RWPE2 (cell line): ENCODE measurements at places on chromosomes 16 and 17.

DNA sequence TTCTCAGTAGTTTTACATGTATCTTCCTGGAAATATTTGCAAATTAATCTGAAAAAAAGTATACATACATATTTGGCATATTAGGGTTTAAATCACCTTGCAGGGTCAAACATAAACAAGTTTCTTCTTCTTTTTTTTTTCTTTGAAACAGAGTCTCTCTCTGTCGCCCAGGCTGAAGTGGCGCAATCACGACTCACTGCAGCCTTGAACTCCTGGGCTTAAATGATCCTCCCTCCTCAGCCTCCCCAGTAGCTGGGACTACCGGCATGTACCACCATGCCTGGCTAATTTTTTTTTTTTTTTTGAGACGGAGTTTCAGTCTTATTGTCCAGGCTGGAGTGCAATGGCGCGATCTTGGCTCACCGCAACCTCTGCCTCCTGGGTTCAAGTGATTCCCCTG, 12.6 kb upstream of the FUS start:
- no peak for DNase-seq

DNA sequence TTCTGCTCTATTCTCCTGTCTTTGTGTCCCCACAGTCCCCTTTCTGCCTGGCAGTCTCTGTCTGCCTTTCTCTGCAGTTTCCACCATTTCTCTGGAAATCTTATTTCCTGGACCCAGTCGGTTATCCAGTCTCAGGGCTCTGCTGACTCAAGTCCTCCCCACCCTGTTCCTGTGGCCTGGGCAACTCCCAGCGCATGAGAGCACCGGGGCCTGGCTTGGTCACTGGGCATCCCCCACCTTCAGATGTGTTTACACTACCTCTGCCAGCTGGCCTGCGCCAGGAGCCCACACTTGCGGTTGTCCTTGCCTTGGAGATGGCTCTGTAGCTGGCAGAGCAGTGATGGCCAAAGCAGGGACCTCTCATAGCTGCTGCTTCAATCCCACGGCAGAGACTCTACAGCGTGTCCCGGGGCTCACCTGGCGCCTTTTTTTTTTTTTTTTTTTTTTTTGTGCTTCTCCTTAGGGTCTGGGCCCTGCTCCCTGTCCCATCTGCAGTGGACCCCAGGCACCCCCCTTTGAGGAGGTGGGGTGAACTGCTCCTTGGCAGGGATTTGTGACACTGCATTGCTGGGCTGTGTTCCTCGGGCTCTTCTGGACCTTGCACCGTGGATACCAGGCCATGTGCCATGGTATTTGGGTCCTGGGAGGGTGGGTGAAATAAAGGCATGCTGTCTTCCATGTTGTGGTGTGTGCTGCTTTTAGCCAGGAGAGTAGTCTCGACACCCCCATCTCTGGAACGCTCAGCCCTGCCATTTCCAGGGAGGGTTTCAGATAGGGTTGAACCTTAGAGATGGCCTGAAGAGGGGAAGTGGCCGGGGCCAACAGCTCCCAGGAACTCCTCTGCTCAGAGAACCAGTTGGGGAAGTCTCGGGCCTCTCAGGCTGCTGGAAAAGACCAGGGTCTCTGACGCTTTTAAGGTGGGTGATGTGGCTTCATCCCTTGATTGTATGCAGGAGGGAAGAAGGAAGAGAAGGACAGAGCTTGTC, 17.5 kb downstream of the GUCY2D start:
- DNase-seq = no peak

GRCh38 chr16:57637965-57638364, 9.5 kb downstream of the ADGRG1 start:
- no peak for DNase-seq

DNA sequence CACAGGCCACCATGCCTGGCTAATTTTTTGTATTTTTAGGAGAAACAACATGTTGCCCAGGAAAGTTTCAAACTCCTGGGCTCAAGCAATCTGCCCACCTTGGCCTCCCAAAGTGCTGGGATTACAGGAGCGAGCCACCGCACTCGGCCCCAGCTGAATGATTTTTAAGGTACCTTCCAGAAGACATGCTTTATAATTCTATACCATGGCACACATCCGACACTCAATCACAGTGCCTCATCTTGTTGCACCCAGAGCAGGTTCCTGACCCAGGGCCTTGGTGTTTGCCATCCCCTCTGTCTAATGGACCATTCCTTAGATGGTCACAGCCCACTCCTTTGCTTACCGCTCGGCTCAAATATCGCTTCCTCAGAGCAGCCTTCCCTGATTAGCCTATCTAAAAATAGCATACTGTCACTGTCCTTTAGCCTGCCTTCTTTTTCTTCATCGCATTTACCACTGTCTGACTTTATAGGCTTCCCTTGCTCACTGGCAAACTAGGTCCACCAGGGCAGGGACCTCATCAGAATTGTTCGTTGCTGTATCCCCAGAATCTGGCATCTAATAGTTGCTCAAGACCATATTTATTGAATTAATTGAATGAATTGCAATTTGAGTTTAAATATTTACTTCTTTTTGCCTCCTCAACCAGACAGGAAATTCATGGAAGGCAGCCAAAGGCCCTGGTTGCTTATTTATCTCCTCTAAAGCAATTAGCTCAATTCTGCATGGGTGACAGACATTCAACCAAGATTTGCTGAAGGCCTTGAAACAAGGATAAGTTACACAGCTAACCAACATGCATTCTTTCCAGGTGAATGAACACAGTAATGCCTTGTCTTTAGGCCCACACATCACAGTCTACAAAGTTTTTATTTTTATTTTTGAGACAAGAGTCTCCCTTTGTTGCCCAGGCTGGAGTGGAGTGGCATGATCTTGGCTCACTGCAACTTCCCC, 6.3 kb upstream of the TENT4B start:
- no peak for DNase-seq

DNA sequence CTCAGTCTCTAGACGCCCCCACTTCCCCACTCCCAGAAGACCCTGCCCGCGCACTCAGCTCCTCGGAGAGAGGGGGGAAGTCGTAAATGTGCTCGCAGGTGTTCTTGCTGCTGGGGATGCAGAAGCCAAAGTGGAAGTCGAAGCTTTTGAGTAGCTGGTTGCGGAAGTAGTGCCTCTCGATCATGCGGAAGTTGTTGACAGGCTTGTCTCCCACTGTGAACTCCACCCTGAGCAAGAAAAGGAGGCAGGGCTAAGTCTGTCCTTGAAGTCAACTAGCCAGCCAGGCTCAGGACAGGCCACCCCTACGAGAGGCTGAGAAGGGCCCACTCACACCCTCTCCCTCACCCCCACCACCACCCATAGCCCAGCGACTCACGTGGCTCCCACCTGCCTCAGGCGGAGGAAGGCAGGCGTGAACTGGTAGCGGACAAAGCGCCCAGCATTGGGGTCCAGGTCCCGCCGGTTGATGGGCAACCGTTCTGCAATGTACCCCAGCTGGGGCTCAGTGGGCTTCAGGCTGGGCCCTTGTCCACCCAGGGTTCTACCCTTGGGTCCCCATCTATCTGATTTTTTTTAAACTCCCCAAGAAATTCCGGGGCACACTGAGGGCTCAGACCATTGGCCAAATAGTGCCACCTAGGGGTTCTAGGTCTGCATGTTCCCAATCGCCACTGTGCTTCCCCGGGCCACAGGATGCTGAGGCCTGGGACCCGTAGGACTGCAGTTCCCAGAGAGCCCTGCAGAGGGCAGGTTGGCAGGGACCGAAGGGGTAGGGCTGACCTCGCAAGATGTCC, 4.6 kb downstream of the UNC119 start:
- no peak for DNase-seq

GRCh38 chr16:14419817-14420216, 210.2 kb downstream of the PARN start:
- no peak for DNase-seq

DNA sequence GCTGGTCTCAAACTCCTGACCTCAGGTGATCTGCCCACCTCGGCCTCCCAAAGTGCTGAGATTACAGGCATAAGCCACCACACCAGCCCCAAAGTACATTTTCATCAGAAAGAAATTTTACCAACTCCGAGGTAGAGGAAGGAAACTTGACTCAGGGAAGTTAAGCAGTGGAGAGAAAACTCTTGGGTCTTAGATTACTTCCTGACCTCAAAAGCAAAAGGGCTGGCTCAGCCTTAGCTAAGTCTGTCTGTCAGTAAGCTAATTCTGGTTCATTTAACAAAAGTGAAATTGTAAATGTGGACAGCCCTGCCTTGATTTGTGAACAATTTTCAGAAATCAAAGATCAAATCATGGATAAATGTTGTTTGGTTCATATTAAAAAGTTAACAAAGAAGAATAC, 30.6 kb downstream of the MAP2K6 start:
- DNase-seq = no peak

DNA sequence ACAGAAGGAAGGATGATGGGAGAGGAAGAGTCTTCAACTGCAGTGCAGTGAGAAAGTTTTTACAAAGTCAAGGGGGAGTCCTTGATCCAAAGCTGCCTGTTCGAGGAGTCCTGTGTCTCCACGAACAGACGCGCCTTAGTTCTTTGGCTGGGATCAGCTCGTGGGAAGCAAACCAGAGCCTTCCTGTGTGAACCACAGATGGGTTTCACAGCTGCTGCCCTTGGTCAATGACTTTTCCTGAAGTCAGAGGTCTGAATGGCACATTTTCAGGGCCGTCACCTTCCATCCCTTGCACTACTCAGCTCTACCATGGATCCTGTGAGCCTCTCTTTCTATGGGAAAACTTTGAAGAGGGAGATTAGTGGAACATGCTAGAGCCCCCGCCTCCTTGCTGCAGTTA, 4.2 kb upstream of the SBK1 start:
- no peak for DNase-seq

- DNase-seq = no peak
These were observed 26.9 kb downstream of the IRX5 start for GRCh38 chr16:54957403-54958166.

DNA sequence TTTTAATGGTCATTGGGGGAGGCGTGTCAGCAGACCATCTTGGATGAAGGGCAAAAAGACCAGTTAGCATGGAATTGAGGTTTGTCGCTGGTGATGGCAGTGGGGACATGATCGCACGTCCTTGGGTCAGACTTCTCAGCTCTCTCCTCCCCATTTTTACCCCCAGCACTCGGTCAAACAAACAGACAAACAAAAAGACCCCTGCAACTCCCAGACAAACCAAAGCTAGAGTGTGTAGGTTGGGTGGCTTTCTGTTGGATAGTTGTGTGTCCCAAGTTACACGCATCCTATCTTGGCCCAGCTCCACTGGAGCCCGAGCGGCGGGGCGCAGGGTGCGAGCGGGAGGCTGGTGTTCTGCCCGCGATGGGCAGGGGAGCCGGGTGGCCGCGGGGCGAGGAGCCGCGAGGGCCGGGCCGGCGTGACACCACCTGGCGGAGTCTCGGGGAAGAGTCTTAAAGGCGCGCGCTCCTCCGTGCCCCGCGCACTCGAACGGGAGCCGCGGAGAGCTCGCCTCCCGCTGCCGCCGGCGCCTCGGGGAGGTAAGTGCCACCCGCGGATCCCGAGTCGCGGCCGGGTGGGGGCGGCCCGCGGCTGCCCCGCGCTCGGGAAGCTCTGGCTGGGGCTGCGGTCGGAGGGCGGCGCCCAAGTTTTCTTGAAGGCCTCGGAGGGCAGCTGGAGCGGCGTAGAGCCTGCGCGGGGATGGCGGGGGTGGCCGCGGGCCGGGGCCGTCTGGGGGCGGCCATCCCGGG, 18.5 kb upstream of the NTN1 start:
- DNase-seq = no peak

DNA sequence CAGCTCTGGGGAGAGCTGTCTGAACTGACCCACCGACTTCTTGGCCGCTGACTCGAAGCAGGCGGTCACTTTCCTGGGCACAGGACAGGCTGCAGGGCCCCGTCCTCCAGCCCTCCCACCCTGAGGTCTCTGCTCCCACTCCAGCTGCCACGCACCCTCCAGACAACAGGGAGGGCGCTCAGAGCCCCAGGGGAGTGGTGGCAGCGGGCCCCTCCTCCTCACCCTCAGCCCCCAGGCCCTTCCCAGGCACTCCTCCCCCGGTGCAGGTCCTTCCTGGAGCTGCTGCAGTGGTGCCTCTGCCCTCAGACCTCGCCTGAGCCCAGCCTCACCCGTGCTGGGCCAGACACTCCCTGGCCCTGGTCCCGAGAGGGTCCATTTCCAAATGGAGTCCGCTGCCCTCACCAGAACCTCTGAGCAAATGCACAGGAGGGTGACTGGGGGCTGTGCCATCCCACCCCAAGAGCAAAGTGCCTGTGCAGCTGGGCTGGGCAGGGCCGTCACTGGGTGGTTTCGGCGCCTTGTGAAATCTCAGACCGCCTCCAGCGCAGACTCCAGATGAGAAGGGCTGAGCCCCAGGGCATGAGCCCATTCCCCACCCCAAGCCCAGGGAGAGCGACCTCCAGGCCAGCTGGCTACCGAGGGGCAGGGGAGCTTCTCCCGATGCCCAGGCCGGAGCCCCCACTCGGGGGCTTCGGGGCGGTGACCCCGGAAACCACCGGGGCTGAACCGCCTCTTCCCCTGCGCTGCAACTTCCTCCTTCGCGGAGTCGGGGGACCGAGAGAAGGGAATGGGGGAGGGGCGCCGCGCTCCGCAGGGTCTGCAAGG, 717 bp downstream of the CYBA start:
- no peak for DNase-seq

- no peak for DNase-seq
These were observed 339.9 kb downstream of the SEC14L1 start for GRCh38 chr17:77480509-77481215.

GRCh38 chr17:6138761-6139446, 68.7 kb downstream of the WSCD1 start:
- DNase-seq = no peak

GRCh38 chr17:17681744-17682292, 560 bp downstream of the RAI1 start:
- no peak for DNase-seq

- no peak for DNase-seq
These were observed 2.1 kb downstream of the ANTKMT start for GRCh38 chr16:722835-723633.

- no peak for DNase-seq
These were observed 45.0 kb downstream of the SOST start for GRCh38 chr17:43713494-43714162.

DNA sequence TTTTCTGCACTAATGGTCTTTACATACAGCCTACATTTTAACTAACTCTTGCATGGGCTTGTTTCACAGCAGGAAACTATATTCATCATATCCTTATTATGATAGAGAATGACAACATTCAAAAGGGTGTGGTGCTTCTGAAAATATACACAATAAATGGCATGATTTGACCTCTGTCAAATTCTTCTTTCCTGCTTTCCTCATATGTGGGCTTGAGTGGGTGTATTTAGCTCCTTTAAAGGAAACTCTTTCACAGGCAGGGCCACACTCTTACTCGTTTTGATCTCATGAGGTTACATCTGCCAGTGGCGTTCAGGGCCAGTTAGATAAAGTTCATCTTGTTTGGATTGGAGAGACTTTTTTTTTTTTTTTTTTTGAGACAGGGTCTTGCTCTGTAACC, 6.1 kb downstream of the SLC35G3 start:
- DNase-seq = no peak

GRCh38 chr16:85751698-85752501, 1.0 kb upstream of the C16orf74 start:
- peak; percentile 97 for DNase-seq

DNA sequence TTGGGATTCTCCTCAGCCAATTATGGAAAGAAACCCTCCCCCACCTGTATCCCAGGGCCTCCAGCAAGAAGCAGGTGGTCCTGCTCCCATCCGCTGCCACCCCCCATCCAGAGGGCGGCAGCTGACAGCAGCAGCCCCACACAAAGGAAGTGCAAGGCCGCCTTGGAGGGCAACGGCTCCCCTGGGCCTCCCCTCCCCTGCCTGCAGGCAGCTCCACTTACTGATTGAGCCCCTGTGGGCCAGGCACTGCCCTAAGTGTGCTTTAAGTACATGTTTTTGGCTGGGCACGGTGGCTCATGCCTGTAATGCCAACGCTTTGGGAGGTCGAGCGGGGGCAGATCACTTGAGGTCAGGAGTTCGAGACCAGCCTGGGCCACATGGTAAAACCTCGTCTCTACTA, 257.6 kb downstream of the PARN start:
- no peak for DNase-seq

GRCh38 chr16:72612256-72612655, 435.7 kb downstream of the ZFHX3 start:
- no peak for DNase-seq
